ENCODE measurements at places on chromosomes 16 and 17.
A peak's percentile ranks its signal among the peaks of the same experiment; 100 is the strongest.

DNA sequence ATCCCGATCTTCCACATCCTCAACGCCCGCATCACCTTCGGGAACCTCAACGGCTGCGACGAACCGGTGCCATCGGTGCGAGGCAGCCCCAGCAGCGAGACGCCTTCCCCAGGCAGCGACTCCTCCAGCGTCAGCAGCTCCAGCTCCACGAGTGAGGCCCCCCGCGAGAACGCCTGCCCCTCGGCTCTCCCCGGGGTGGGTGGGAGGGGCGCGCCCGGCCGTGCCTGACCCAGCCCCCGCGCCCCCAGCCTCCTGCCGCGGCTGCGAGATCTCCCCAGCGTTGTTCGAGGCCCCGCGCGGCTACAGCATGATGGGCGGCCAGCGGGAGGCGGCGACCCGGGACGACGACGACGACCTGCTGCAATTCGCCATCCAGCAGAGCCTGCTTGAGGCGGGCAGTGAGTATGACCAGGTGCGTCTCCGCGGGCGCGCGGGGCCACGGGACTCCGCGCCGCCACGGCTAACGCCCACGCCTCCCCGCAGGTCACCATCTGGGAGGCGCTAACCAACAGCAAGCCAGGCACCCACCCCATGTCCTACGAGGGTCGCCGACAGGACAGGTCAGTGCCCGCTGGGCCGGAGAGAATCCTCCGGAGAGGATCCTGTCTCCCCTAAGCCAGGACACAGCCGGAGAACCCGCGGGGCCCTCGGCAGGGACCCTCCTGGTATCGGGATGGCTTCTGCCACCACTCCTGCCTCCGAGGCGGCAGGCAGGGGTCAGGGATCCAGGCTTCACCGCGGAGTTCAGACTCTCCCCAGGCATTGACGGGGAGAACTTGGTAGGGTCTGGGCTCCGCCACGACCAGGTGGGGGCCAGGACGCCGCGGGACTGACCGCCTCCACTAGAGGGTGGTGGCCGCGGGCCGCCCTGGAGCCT, 10.1 kb downstream of the CORO6 start:
- DNase-seq = no peak

DNA sequence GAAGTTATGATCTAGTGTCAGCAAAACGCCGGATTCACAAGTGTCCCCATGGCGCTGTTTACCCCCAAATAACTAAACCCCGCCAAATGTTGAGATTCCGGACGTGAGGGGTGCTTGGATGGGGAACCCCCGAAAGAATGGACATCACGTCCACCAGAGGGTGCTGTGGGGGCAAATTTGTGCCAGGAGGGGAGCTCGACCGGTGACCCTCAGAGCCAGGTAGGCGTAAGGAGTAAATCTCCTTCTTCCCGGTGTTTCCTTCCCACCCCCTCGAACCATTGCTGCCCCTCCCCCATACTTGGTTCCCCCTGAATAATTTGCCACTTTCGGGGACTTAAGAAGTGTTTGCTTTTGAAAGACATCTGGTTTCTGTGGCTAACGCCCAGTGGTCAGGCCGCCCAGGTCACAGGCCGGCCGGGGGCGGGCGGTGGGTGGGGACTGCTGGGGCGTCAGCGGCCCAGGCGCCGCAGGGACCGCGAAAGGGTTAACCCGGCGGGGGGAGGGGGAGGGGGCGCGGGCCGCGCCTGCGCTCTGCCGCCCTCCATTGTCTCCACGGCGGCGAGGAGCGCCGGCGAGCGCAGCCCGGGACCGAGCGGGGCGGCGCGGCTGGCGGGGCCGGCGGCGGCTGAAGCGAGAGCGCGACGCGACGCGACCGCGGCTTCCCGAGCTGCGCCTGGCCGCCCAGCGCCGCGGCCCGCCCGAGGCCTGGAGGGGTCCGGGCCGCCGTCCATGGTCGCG, at the start of gene ZNRF1:
Gene ZNRF1 (plus strand): TSS at position 544 of the 738 bp plus-strand sequence. CDS start 648 bp downstream, outside the sequence.
- peak; percentile 95 for DNase-seq

GRCh38 chr17:49490276-49490675, 4.8 kb upstream of the NGFR start:
- no peak for DNase-seq

DNA sequence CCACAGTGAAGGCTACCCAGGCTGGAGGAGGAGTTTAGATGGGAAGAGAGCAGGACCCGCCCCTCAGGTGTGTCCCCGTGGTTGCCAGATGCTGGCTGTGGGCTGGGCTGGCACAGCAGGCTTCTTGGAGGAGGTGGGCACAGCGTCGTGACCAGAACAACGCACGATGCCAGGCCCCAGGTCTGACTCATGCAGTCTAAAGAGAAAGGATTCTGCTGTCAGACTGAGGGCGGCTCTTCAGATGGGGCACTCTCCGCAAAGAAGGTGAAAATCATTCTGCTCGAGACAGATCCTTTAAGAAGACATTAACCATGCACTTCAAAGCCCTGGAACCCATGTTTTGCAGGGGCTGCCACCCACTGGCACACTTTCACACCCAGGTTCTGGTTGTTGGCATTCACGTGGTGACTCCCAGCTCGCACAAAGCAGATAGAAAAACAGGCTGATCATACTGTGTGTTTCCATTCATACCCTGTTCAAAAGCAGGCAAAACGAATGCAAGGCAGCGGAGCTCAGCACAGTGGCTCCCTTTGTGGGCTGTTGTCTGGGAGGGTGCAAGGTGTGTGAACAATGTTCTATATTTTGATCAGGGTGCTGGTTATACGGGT, 19.0 kb downstream of the CACNG4 start:
- no peak for DNase-seq

DNA sequence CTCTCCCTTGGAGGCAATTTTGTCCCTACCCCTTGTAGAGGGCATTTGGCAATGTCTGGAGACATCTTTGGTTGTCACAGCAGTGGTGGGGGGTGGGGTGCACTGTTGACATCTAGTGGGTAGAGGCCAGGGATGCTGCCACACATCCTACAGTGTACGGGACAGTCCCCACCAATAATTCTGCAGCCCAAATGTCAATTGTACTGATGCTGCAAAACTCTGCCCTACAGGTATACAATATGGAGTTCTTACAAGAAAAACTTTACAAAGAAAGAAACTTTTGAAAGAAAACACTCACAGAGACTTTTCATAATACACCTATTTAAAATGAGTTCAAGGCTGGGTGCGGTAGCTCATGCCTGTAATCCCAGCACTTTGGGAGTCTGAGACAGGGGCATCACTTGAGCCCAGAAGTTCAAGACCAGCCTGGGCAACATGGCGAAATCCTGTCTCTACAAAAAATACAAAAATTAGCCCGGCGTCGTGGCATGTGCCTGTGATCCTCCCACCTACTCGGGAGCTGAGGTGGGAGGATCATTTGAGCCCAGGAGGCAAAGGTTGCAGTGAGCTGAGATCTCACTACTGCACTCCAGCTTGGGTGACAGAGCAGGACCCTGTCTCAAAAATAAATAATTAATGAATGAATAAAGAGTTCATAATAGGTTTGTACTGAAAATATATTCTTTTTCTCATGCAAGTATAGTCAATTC, 59.4 kb downstream of the EMP2 start:
- DNase-seq = no peak

DNA sequence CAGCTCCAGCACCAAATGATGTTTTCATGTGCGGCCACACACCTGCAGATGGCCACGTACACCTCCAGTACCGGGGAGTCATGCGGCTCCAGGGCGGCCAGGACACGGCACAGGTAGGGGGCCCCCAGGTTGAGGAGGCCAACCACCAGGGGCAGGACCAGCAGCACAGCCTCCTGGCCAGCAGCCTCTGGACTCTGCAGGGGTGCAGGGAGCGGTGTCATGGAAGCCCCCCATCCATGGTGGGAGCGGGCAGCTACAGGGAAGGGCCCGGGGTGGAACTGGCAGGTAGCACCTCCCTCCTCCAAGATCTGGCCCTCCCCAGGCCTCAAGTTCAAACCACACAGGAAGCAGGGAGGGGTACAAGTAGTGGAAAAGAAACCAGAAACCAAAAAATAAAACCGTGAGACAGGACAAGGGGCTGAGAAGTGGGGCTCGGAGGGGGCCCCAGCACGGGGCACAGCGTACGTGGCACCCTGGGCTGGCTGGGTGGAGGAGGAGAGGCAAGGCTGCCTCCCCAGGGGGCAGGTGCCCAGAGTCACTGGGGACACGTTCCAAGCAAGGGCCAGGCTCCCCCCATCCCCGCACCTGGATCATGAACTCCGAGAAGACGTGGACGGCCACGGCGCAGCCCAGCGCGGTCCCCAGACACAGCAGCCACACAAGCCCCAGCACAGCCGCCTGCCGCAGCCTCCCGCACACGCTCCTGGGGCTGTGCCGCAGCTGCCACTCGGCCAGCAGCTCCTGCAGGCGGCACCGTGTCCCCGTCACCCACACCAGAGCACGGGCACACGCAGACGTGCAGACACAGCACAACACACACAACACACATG, 7.4 kb downstream of the TMC6 start:
- DNase-seq = peak; percentile 55

GRCh38 chr16:69373019-69373418, 12.8 kb downstream of the TERF2 start:
- no peak for DNase-seq

DNA sequence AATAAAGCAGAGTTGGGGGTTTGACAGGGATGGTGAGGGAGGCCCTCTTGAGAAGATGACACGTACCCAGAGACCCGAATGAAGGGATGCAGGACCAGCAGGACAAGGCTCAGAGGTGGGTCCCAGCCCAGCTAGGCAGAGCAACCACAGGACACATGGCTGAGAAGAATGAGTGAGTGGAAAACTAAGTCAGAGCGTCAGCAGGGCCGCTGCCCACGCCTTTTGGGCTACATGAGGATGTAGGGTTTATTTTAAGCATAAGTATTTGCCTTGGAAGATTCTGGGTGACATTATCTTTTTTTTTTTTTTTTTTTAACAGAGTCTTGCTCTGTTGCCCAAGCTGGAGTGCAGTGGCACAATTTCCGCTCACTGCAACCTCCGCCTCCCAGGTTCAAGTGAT, 176.0 kb downstream of the TMEM132E start:
- no peak for DNase-seq

- DNase-seq = no peak
These were observed 67.8 kb downstream of the CDH8 start for GRCh38 chr16:61968242-61969076.

- DNase-seq = no peak
These were observed 7.0 kb downstream of the SAMD14 start for GRCh38 chr17:50122945-50123344.

DNA sequence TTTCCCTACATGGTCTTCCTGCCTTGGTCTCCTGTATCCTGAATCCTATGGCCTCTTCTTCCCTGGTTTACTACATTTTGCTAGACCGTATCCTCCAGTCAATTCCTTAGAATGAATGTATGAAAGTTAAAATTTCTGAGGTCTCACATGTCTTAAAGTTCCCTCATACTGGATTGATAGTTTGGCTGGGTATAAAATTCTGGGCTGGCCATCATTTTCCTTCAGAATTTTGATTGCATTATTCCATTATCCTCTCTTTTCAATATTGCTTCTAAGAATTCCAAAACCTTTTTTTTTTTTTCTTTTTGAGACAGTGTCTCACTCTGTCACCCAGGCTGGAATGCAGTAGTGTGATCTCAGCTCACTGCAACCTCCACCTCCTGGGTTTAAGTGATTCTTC, 10.8 kb downstream of the NOD2 start:
- DNase-seq = no peak

DNA sequence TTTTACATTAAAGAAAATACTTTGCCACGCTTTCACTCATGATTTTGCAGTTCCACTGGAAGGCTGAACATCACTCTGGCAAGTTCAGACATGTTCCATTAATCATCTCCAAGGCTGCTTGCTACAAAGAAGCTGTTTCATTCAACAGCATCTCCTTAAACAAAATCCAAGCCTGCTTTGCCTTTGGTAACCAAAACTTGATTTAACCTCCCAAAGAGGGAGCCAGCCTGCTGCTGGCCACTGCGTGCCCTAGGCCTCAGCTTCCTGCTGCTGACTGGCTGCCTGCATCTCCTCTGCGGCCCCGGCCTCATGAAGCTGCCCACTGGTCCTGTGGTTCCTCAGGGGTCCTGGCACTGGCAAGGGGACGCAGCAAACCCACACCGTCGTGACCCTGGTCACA, 31.8 kb downstream of the ANKRD11 start:
- DNase-seq = no peak

DNA sequence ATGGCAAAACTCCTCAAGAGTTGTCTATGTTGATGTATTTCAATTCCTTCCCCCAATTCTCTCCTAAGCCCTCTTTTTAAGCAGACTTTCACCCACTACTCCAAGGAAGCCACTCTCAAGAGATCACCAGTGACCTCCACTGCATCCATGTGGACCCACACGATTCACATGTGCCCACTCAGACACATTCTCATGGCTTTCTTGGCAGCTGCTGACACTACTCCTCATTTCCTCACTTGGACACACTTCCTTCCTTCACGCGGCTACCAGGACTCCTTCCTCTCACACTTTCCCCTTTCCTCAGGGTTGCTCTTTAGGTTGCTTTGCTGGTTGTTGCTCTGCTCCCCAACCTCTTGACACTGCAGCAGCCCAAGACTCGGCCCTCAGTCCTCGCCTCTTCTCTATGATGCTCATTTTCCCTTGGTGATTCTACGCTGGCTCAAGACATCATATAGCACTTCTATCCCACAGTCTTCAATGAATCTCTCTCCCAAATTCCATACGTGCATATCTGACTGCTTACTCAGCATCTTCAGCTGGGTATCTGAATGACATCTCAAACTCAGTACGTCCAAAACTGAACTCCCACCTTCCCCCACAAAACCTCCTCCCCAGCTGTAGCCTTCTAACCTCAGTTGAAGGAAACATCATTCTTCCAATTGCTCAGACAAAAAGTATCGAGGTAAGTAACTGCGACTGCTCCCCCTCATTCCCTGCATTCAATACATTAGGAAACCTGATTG, 28.2 kb downstream of the HELZ start:
- no peak for DNase-seq

DNA sequence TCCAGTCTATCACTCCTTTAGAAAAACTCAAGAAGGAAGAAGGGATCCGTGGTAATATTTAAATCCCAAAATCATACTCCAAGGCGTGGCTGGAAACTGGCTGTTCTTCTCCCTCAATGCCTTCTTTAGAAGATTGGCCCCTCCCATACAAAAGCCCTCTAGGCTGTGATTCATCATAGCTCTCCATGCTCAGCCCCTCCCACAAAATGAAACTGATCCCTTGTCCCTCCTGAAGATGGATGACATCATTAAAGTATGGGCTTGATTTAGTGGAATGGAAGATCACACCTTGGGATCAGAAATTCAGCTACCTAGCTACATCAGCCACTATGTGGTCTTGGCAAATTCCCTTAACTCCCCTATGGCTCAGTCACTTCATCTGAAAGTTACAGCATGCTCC, 4.1 kb downstream of the GRIN2A start:
- DNase-seq = no peak

DNA sequence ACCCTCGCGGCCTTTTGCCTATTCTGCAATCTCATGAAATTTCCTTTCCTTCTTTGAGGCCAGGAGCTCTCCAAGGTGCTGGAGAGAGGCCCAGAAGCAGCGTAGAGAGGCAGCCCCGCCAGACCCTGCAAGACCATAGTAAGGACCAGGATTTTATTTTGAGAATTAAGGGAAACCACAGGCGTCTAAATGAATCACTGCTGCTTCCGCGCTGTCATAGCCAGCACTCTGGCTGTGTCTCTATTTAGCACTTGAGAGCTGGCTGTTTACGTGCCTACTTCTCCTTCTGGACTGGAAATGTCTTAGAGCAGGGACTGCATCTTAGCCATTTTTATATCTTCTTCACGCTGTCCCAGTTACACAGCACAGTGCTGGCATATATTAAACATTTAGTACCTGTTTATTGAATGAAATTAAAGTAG, 37.6 kb upstream of the PIRT start:
- peak; percentile 66 for DNase-seq
